ENCODE measurements at places on chromosomes 11 and 22.

GRCh38 chr11:8997451-8997850, 6.3 kb downstream of the NRIP3 start:
- DNase-seq = no peak

DNA sequence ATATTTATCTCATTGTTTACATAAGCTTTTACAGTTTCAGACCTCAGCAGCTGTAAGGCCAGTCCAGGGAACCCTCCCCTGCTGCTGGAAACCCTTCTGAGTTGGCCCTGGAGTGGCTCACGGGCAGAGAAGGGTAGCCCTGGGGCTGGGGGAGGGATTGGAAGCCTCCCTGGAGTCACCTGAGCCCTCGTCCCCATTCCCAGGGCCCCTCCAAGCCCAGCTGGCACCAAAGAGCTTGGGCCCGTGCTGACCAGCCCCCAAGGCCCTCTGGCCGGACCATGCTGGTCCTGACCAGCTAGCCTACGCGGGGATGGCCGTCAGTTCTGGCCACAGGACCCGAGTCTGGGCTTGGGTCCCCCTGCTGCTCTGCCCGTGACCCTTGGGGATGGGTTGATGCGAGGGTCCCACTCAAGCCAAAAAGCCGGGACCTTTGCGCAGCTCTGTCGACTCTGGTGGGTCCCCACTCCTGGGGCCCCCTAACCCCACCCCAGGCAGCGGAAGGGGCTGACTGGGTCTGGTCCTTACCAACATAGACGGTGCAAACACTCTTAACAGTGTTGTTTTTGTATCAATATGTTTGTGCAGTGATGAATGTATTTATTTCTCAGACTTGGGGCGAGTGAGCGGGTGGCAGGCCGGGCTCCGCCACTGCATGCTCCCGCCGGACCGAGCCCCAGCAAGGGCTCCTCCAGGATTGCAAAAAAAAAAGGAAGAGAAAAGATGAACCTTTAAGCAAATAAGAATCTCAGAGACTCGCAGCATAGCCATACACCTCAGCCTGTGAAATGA, 17.5 kb upstream of the TMEM191C start:
- DNase-seq = no peak

DNA sequence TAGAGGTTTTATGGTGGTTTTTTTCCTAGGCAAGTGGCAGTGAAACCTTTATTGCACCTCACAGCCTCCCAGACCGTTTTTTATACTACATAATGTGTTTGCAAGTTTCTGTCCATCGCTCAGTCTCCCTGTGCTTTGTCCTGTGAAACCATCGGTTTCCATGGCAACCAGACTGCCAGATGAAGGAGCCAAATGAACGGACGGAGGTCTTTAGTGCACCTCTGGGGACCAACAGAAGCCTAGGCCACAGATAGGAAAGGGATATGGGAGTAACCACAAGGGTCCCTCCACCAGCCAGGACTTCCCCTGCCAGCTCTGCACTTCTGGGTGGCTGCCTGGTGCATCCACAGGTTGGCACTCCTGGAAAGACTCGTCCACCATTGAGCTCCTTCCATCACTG, 165.0 kb downstream of the CHST1 start:
- DNase-seq = peak; percentile 44

DNA sequence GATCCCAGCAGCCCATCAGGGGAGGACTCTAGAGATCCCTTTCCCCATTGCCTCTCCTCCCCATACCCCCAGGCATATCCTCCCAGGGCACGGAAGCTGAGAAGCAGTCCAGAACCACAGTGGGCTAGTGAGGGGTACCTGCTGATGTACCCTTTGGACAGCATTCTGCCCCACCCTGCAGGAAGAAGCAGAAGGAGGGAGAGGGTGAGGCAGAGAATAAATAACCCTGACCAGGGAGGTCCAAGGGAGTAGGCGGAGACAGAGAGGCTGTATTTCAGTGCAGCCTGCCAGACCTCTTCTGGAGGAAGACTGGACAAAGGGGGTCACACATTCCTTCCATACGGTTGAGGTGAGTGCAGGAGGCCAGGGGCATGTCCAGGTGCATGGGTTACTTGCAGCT, at the start of gene OR51E1:
Gene OR51E1 (plus strand): TSS at position 301 of the 400 bp plus-strand sequence. CDS start 8,545 bp downstream, outside the sequence.
- no peak for DNase-seq

DNA sequence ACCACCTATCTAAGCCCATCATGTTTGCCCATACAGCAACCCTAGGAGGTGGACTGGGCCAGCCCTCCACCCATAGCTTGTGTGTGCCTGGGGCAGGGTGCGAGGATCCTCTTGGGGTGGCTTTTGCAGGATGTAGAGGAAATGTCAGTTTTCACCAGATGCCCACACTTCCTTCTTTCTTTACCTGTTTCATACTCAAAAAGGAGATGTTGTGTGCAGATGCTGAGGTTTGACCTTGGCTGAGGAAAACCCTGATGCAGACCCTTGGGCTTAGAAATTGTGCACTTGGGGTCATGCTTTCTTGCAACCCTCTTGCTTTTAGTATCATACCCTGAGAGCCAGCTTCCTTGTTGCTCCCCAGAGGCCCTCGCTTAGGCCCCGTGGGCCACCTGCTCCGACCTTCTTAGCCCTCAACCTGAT, 2.2 kb downstream of the HTR3A start:
- no peak for DNase-seq

GRCh38 chr11:127338380-127339259, 338.1 kb upstream of the KIRREL3 start:
- no peak for DNase-seq

GRCh38 chr22:42180349-42180842, 49.8 kb upstream of the CYP2D6 start:
- DNase-seq = peak; percentile 15

GRCh38 chr22:20017622-20017958, 967 bp upstream of the ARVCF start:
- DNase-seq = no peak

DNA sequence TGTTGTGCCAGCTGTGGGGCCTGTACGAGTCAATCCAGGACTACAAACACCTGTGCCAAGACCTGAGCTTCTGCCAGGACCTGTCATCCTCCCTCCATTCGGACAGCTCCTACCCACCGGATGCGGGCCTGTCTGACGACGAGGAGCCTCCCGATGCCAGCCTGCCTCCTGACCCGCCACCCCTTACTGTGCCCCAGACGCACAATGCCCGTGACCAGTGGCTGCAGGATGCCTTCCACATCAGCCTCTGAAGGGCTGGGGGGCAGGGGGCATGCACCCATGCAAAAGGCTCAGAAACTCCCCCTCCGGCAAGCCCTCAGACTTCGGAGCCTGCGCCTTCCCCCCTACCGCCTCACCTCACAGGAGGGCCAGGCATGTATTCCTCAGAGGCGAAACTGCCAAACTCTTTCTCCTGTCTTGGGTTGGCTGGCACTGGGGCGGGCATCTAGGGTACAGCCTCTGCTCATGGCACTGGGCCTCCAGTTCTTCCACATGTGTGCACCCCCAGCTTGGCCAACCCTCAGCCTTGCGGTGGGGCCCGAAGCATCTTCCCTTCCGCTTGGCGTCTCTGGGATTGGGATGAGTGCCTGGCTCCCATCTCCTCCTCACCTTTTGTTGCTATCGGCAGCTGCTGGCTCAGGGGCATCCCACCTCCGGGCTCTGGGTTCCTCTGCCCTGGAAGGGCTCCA, 1.2 kb downstream of the FAM89B start:
- DNase-seq = no peak

- no peak for DNase-seq
These were observed 356.1 kb downstream of the RAB38 start for GRCh38 chr11:87819151-87819550.

DNA sequence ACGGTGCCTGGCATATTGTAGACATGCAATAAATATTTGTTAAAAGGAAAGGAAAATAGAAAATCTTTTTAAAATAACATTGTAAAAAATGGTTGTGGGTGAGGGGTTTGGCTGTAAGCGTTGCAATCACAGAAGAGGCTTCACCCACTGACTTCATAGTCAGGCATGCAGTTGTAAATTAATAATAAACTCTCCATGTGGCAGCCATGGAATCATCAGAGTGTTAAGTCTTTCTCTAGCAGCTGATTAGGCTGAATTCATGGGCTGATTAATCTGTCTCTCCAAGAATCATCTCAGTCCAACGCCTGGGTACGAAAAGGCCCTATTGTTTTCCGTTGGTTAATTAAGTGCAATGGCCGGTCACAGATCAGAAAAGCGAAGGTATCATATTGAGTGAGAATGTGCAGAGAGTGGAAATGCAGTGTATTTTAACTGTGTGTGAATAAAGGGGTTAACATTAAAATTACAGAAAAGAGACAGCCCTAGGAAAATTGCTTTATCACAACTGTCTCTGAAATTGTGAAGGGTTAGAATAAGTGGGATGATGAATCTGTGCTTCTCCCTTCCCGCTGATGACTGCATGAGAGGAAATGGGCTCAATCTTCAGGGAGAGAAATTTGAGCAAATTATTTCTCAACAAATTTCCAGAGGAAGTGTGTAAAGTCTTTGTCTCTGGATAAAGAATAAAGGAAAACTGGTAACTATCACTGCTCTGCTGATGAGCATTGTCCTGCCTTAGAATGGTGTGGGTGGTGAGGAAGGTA, 269.0 kb downstream of the FAM76B start:
- no peak for DNase-seq

- no peak for DNase-seq
These were observed 21.6 kb downstream of the AAMDC start for GRCh38 chr11:77842441-77843121.

DNA sequence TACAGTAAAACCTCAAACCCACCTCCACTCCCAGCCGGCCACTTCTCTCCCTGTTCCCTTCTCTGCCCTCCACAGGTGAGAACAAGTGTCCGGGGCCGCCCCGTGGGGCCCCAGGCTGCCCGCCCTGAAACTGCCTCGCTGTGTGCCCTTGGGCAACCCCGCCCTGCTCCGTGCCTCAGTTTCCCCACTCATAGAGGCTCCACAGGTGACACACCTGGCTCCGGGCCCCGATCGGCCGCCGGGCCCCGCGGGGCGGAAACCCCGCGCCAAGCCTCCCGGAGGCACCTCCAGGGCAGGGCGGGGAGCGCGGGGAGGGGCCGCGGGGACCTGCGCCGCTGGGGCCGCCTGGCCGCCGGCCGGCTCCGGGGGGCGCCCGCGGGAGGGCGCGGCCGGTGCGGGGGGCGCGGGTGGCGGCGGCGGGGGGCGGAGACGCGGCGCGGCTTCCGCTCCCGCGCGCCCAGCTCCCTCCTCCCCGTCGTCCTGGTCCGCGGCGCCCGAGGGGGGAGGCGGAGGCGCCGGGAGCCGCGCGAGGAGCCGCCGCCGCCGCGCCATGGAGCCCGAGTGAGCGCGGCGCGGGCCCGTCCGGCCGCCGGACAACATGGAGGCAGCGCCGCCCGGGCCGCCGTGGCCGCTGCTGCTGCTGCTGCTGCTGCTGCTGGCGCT, at the start of gene LRP5:
Gene LRP5 (plus strand): TSS at position 475 of the 663 bp plus-strand sequence. CDS start 124 bp downstream, at position 599.
- peak; percentile 72 for DNase-seq

DNA sequence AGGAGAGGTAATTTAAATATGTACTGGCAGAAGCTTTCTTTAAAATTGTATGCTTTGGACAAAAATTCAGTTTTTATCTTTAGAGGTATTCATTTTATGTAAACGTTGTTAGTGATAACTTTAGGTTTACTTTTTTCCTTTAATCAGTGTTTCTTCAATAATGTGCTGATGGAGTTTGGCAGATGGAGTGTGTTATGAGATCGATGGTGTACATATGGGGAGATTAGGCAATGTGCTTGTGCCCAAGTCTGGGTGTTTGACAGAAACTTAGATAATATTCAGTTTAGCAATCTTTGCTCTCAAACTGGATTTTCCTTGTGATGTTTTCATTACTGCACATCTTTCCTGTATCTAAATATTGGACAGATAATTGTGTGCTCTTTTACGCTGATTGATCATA, 425.4 kb downstream of the JRKL start:
- DNase-seq = no peak

GRCh38 chr22:49294656-49295464, 532.8 kb downstream of the BRD1 start:
- DNase-seq = no peak

DNA sequence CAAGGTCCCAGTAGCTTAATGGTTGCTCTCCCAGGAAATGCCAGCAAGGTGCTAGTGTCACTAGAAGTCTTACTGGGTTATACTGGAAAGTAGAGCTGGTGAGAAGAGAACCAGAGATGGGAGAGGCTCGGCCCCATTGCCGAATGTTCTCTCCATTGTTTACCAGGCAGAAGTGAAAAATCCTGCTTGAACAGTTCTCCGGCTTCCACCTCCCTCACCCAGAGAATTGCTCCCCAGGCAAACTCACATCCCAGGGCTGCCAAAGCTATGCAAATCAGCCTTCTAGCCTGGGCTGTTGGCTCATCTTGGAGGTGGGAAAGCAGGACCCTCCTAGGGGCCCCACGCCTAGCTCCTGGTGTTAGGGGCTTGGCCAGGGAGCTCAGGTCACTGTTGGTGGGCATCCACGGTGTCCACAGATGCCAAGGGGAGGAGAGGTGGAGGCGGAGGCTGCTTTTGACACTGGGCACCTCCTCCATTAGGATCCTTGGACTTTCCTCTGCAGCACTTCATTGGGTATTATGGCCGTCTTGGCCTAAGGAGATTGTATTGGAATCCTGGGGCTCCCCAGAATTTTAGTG, 20.1 kb downstream of the POU2F3 start:
- no peak for DNase-seq

- DNase-seq = no peak
These were observed 170.8 kb upstream of the BDNF start for GRCh38 chr11:27871056-27871455.

- DNase-seq = no peak
These were observed 683 bp upstream of the FADS3 start for GRCh38 chr11:61892085-61892370.

GRCh38 chr11:113168354-113169342, 145.7 kb upstream of the TTC12 start:
- peak; percentile 97 for DNase-seq

GRCh38 chr22:31838917-31839316, 85.1 kb downstream of the DEPDC5 start:
- DNase-seq = no peak

GRCh38 chr11:120180551-120181232, 30.1 kb upstream of the OAF start:
- no peak for DNase-seq

DNA sequence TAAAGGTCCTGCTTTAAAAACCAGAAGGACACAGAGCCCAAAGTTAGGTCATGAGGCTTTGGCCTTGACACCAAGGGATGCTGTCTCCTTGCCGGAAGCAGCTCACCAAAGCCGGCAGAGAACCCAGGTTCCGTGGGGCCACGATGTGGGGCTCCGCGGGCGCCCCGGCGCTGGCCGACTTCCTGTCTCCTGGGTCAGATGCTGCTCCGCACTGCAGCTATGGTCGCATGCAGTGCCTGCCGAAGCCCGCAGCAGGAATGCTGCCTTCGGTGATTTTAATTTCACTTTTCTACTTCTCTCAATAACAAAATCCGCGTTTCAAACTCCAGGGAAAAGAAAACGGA, 454 bp upstream of the OTUB1 start:
- no peak for DNase-seq
